ENCODE measurements at places on chromosomes 11 and 22.

DNA sequence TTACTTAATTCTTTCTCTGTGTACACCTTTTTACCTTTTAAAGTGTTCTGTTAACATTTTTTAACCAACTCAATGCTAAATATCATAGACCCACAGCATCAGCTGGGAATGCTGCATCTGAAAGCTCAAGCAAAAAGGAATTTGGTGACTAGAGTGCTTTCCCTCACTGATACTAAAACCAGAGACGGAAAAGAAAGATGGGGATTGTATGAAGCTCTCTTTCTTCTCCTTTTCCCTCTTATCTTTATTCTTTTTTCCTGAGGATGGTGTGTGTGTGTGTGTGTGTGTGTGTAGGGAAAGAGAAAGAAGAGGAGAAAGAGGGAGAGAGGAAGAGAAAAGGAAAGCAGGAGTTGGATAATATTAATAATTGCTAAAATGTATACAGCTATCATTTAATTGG lies 4.1 kb upstream of the SIK2 start:
- DNase-seq: no peak

DNA sequence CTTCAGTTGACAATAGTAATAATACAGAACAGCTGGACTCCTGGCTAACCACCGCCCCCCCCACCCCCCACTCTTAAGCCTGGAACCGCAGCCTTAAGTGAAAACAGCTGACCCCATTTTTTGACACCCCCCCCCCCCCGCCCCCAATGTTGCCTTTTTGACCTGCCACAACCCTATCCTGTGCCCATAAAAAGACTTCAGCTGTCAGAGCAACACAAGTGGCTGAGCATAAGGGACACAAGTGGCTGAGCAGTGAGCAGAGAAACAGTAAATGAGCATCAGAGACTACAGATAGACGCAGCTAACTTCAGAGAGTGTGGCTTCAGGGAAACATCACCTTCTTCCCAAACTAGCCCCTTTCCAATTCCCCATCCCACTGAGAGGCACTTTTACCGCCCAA lies 1493.8 kb downstream of the LRRC4C start:
- DNase-seq: no peak

DNA sequence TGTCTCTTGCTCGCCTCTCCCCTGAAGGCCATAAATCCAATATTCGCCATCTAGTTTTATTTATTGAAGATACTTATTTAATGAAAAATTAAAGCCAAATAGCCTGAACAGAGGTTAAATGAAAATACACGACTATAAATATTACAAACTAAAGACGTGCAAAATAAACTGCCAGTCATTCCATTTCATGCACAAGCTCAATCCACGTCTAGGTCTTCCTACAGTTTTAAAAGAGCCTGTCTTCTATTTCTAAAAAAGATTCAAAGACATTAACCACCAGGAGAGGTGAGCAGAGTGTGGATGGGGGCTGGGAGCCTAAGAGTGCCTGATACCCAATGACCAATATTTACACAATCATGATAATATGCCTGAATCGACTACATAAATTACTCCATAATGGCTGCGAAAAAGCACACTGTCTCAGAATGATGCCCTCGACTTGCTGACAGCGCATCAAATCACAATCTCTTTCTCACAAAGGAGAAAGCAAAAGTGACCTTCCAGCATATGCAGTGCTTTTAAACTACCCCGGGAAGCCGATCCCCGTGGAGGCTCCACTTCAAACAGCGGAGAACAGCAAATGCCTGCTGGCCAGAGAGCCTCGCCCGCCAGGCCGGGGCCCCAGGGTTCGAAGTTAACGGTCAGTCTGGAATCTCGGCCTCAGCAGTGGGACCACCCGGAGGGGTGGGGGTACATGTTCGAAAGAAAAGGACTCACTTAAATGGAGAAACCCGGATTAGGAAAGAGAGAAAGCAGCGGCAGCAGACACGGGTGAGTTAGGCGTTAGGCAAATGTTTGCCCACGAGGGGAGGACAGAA lies 1.7 kb downstream of the FCHSD2 start:
- no peak for DNase-seq

DNA sequence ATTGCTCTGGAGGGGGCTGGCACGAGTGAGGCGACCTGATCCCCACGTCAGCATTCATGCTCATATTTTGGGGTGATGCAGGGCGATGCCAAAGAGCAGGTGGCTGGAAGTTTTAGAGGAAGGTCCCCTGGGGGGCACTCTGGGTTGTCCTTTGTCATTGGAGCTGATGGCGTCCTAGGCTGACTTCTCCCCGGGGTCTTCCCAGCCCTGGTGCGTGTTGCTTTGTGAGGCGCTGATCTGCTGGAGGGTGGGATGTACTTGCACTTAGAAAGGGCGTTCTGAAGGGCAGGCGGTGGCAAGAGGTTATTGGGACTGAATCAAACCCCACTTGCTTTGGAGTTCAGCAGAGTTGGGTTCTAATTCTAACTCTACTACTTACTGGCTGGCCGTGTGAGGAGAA lies 313.3 kb downstream of the NTM start:
- DNase-seq: no peak

- DNase-seq: no peak
Observed at GRCh38 chr22:48245196-48245485, 1482.7 kb downstream of the TBC1D22A start.

- DNase-seq: no peak
Observed at GRCh38 chr11:112583261-112583893, 322.7 kb upstream of the PLET1 start.

DNA sequence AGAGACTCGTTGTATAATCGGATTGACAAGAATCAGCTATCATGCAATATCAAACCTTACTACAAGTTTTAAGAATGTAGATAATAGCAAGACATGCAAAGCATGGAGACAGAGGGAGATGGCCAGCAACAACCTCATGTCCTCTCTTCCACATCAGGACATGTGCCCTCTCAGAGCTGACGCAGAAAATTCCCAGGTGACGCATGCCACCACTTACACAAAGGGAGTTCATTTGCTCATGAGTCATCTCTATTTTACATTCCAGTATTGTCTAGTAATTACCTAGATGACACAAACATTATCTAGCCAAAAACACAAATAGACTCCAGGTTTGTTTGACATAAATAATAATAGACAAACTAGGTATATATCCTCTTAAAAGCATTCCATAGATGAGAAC lies 38.1 kb upstream of the OPCML start:
- no peak for DNase-seq

DNA sequence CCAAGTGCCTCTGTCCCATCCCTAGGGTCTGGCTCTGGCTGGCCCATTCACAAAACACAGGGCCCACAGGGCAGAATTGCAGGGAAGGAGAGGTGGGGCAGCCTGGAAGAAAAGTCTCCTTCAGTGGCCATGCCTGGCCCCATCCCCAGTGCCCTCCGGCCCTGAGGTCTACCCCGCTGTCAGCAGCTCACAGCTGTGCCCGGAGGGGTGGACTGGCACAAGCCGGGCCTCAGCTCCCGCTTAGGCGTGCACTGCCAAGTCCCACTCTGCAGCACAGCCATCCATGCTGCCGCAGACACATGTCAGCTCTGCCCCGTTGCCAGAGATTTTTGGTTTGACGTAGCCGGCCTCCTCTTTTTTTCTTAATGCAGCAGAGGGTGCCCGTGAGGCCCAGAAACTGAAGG lies 3.9 kb upstream of the SCN2B start:
- no peak for DNase-seq

GRCh38 chr11:33160587-33160986 lies 693 bp downstream of the CSTF3 start:
- DNase-seq: no peak

DNA sequence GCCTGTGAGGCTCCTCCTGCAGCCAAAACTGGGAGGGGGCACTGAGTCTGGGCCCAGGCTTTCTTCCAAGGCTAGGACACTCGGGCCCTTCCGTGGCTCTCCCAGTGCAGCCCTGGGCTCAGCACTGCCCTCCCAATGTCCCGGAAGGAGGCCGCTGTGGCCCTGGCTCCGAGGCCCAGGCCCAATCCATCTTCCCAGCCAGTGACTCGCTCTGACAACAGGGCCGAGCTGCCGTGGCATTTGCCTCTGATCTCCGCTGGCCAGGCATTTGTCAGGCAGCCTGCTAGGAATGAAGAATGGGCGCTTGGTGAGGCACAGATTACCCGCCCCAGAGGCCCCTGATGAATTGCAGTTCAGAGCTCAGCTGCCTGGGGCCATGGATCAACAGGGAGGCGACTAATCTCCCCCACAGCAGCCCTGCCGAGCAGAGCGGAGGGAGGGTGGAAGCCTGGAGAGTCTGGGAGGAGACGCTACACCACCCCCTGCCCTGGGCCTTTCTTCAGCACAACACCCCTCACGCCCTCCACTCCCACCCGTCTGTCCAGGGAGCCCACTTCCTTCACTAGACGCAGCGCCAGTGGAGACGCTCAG lies 8.3 kb downstream of the FXYD2 start:
- DNase-seq: no peak
